ENCODE measurements at places on chromosomes 13 and 19.

DNA sequence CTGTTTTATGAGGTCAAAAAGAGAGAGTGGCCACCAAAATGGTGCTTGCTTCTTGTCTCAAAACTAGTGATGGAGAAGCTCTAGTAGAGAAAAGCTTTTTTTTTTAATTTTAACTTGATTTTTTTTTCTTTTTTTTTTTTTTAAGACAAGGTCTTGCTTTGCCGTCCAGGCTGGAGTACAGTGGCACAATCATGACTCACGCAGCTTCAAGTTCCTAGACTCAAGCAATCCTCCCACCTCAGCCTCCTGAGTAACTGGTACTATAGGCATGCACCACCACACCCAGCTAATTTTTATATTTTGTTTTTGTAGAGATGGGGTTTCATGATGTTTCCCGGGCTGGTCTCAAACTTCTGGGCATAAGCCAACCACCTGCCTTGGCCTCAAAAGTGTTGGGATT lies 279.0 kb downstream of the TBC1D4 start:
- no peak for DNase-seq

DNA sequence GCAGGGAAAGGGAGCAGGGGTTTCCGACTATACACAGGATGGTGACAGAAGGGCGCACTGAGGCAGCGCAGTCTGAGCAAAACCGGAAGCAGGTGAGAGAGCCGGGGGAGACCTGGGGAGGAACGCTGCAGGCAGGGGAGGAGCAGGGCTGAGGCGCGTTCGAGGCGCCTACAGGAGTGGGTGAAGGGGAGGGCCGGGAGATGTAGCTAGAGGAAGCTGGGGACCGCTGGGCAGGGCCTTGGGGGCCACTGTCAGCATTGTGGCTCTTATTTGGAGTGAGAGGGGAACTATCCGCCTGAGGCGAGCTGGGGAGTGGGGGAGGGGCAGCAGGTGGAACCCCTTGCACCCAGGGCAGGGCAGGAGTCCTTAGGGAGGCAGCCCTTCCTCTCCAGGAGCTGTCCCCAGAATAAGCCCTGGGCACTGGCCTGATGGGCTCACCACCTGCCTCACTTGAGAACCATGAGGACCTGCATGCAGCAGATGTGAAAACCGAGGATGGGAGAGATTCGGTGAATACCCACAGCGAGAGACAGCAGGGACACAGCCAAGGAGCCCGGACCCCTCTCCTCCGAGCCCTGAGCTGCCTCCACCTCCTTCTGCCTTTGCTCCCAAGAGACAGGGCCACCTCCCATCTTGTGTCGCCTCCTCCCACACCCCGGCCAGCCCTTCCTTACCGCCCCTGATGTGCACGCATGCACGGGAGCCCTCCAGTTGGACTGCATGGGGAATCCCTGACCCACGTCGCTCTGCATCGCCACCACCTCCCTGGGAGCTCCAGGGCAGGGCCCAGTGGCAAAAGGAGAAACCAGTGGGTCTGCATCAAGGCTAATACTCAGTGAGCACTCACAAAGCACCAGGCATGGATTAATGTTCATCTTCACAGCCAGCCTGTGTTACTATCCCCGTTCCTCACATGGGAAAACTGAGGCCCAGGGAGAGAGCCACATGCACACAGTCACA lies 10.3 kb downstream of the AKT2 start:
- DNase-seq: no peak

GRCh38 chr13:112231451-112232083 lies 144.6 kb upstream of the SPACA7 start:
- no peak for DNase-seq

DNA sequence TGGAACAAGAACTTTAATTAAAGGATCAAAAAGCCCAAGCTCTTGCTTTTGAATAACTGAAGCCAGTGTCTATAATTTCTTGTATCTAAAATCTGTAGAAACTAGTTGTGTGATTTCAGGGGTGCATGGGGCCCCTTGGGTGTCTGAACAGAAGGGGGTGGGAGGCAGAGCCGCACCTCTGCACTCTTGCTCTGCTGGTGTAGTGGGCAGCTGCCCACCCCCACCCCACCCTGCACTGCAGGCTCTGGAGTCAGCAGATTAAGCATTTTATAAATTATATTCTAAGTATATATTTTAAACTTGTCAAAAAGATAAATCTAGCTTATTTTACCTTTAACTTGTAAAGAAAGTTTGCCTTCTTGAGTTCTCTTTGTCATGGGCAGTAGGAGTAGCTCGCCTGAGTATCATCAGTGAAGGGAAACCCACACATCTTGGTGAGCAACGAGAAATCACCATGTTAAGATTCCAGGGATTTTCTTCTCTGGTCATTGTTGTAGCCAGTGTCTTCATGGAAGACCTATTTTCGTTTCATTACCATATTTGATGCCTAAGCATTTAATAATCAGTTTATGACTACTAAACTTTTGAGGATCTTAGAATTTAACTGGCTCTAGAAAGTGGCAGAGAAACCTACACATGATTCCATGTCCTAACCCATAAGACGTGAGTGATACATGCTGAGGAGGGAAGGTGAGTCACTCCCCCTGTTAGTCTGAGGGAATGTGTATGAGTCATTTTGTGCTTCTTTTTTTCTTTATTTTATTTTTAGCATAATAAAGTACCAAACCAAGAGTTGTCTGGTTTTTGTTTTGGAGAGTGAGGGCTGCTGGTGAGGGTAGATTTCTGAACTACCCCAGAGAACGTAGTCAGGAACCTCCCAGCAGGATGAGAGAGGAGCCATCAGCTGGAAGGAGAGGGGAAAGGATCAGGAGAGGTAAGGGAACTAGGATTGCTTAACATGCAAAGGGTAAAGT lies 7.7 kb downstream of the UBE2L5 start:
- DNase-seq: no peak

DNA sequence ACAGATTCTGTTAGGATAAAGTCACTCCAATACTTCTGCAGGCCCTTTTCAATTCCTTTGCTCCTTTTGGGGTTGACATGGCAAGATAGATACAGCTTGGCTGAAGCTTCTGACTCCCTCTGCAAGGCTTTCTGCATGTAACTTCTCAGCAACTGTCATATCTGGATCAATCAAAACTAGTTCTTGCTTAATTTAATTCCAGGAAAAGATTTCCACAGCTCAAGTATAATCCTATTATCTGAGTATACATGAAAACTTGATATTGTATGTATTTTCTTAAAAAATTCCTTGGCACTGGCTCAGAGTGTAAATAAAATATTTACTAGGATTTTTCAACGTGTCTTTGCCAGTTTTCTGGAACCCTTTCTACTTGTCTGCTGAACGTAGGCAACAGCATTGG lies 109.6 kb downstream of the STARD13 start:
- no peak for DNase-seq

DNA sequence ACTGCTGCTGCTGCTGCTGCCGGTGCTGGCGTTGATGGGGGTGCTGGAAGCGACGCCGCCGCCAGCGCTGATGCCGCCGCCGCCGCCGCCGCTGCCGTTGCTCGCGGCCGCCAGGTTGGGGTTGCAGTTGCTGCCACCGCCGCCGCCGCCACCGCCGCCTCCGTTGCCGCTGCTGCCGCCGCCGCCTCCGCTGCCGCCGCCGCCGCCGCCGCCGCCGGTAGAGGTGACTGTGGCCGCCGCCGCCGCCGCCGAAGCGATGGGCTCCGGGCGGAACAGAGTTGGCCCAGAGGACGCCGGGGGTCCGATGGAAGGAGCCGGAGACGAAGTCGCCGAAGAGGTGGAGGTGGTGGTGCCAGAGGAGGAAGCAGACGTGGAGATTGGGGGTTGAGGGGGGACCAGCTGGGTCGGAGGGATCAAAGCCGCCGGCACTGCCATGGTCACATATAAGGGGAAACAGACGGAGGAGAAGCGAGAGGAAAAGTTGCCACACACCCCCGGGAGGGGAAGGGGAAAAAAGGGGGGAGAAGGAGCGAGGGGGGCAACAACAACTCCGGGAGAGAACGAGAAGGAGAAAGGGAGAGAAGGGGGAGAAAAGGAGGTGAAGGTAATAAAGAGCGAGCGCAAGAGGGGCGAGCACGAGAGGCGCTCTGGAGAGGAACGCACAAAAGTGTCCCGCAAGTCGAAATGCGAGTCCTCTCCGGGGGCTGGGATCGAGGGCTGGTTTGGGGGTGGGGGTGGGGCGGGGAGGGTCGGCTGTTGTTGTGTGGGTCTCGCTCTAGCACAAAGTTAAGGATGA lies 471 bp downstream of the DACH1 start:
- DNase-seq: no peak

DNA sequence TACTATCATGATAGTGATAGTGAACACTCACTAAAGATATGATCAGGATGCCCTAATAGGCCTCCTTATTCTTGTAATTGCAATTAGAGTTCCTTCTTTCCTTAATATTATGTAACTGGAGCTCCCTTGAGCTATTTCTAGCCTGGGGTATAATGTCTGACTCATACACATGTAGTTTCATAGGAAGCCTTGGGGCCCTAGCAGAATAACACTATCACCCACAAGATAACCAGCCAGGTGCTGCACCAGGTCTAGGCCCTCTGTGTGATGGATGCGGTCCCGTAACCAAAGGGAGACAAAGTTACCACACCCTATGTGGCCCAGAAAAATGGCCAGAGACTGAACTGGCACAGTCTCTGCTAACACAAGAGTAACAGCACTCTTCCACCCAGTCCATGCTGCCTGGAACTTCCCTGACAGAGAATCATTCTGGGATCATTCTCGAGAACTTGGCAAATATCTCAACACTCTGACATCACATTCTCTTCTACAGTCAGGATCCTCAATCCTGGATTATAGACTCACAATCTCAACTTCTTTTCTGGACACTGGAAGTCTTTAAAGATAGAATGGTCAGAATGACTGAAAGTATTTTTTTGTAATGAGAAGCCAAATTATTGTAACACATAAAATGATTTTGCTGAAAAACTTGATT lies 32.6 kb upstream of the IGFL4 start:
- DNase-seq: no peak

DNA sequence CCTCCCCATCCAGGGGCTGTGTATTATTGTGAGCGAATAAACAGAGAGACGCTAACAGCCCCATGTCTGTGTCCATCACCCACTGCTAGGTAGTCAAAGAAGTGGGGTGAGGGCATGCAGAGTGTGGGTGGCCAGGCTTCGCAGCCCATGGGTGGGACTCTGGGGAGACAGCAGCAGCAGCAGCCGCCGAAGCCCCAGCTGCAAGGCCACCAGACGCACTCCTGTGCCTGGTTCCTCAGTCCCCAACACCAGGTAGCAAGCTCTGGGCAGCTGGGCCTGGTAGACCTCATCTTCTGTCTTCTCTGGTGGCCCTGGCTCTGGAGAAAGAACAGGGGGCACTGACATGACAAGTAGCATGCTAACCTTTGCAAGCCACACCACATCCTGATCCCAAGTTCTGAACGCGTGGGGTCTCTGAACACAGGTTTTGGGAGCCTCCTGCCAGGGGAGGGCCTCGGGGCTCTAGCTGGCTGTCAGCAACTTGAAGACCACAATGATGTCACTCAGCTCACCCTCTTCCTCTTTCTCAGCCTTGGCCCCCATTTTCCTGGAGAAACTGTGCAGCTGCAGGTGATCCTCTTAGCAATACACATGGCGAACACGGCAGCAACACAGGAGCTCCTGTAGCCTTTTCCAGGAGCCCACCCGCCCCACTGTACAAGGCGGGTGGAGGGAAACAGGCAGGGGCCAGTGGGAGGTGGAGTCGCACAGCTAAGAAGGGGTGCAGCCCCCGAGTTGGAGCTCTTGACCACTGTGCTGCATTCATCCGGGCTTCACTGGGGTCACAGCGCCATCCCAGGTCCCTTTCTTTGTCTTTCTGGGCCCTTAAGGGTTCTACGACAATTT lies 5.8 kb downstream of the FUZ start:
- DNase-seq: no peak

- DNase-seq: no peak
Measured at GRCh38 chr13:45289936-45290563, 50.9 kb downstream of the TPT1 start.

DNA sequence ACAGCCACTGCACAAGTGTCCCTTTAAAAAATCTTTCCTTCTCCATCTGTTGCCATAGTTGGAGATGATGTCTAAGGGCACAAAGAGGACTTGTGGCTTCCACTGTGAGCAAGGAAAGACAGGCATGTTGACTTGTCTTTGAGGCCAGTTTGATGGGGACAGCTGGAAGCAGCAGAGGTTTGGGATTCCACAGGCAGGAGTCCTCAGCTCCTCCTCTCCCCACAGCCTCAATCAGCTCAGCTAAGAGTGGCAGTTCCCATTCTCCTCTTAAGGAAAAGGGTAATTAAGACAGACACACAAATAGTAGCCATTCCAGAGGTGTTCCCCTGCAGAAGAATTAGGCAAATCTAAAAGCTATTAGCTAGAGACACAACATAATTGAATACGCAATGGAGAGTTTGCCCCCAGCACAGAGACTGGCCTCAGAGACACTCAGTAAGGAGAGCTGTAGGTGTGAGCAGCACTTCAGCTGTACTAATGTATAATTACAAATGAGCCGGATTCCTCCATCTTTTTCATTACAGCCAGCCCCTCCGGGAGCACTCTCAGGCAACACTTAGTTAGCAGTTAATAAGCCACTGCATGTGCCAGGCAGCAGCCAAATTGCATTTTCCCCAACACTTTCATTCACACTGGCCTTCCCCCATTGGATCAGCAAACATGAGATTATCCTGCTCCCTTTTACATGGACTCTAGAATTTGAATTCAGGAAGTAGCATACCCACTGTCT lies 434.0 kb downstream of the FOXO1 start:
- DNase-seq: no peak

DNA sequence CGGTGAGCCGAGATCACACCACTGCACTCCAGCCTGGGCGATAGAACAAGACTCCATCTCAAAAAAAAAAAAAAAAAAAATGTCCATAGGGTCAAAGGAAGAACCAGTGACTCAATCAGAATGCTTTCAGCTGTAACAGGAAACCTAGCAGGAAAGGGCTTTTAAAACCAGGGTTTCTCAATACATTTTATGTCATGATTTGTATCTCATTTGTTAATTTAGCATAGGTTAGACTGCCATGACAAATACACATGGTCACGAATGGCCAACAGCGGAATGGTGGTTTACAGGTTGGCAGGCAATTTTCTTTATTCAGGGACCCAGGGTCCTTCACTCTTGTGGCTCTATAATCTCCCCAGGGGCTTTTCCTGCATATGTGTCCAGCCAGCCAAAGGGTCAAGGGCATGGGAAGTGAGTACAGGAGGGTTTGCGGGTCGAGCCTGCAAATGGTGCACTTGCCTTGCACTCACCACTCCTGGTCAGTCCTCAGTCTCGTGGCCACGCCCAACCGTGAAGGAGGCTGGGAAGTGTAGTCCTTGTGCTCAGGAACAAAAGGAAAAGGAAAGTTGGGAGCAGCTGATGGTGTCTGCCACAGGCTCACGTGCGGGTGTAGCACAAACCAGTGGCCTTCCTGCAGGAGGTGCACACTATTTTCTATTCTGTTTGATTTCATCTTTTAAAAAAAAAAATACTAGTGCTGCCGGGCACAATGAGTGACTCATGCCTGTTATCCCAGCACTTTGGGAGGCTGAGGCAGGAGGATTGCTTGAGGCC lies 14.8 kb downstream of the DHX34 start:
- no peak for DNase-seq

DNA sequence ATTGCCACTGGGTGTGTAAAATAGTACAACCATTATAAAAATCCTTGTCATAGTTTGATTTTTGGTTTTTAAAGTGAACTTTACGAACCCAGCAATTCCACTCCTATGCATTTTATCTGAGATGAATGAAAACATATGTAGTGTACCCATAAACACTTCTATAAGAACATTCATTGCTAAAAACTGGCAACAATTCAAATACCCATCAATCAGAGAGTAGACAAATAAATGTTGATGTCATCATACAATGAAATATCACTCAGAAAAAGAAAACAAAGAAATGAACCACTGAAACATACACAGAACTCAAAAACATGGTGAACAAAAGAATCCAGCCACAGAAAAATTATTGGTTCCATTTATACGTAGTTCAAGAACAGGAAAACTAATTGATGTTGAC lies 202.3 kb downstream of the ABCC4 start:
- no peak for DNase-seq
